ENCODE measurements at places on chromosomes 1 and 21.

DNA sequence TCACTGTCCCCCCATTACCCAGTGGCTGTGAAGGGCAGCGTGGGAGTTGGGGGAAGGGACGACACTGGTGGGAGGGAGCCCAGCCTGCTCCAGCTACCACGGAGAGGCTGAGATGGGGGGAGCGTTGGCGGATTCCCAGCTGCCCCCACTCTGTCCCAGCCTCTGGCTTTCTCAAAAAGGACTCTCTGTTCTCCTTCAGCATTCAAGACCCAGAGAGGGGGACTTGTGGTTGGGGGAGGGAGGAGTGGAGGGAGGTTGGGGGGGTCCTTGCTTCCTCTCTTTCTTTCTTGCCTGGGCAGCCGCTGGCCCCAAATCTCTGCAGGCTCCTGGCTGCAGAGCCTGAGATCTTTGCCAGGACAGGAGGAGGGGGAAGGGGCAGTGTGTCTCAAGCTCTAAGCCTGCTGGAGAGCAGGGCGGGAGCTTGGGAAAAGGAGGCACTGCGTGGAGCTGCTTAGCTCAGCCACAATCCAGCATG, 2.2 kb downstream of the ATP1A2 start:
- peak; percentile 22 for DNase-seq

DNA sequence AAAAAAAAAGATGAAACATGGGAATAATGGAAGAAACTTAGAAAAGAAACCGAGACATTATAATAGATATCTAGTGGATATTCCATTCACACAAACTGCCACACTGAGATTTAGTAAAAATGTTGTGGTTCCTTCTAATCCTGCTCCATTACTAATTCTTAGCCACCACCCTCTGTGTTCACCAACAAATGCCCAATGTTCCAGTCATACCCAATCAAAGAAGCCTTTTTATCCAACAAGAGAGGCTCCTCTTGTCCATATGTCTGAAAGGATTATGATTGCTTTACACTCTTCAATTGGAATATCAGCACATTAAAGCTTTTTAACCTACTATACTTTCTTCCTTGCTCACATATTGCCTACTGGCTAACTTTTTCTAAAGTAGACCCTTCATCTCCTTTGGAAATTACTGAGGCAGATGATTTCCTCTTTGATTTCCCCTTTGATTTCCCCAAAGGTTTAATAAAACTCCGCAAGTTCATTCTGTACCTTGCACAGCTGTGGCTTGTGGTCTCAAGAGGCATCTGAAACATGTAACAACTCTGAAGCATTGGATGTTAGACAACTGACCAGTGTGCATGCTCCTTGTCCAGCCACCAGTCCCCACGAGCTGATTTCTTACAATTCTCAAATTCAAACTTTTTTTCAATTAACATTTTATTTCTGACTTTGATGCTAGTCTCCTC, 305.6 kb upstream of the LYPLAL1 start:
- DNase-seq = peak; percentile 71

DNA sequence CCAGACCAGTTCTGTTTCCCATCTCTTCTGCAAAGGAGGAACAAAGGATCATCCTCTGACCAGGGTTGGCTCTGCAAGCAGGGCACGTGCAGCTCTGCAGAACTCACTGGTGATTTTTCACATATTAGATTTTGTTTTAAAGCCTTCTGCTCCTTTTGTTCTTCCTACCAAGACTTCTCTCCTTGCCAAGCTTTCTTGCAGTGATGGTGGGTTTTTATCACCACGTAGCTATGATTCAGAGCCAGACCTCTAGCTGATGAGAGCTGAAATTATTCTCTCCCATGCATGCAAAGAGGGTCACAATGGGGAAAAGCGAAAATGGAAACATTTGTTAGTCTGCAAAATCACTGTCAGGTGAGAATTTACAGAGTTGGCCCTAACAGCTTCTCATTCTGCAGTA, 225.2 kb downstream of the KCNH1 start:
- no peak for DNase-seq

- DNase-seq = peak; percentile 0
These were observed 32.4 kb upstream of the CAMSAP2 start for GRCh38 chr1:200706111-200706814.

GRCh38 chr1:53341961-53342707, 14.3 kb upstream of the LRP8 start:
- no peak for DNase-seq

DNA sequence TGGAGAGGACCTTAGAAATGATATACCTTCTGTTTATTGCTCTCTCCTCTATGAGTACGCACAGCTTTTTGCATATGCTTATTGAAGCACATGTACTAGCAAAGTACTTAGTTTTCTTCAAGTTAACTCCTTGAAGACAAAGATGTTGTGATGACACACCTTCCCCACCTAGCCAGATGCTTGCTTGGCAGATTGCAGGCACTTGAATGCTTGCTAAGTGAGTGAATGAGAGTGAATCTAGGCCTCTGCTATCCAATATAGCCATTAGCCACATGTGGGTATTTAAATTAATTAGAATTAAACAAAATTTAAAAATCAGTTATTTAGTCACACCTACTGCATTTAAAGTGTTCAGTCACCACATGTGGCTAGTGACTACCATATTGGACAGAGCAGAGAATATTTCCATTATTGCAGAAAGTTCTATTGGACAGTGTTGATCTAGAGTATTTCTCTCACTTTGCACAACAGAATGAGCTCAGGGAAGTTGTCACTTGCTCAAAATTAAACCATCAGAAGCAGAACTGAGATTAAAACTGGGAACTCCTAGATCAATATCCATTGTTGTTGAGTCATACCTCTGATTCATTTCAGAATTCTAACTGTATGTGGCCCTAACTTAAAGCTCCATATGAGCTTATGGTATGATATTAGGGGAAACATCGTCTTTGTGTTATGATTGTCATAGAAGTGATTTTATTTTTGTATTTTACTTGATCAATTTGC, 8.6 kb upstream of the EEIG2 start:
- DNase-seq = no peak

- peak; percentile 21 for DNase-seq
These were observed 301.2 kb downstream of the DUSP10 start for GRCh38 chr1:221440658-221441057.

GRCh38 chr1:176785056-176785455, 322.1 kb downstream of the PAPPA2 start:
- no peak for DNase-seq

GRCh38 chr1:174764191-174764590, 235.6 kb upstream of the CACYBP start:
- no peak for DNase-seq

- DNase-seq = no peak
These were observed 32.7 kb downstream of the S100A10 start for GRCh38 chr1:151960780-151961513.
